ENCODE measurements at places on chromosomes 11 and 22. TPM values are rescaled to one million over a fixed set of nuclear protein-coding genes. Genes with fewer than 3 reads are reported as not detected.

DNA sequence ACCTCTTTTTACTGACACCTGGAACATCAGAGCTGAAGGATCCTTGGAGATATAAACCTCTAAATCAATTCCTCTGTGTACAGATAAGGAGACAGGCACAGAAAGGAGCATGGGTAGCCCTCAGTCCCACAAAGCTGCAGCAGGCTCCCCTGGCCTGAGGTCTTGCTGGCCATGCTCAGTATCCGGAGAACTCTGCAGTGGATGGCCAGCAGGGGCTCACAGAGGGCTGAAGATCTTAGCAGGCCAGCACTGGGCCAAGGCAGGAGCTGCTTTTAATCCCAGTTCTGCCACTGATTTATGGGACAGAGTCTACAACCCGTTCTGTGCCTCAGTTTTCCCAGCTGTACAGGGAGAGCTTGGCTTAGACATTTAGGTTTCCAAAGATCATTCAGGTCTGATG is 52.6 kb upstream of the LRRC32 start:
- no peak for DNase-seq

- no peak for DNase-seq
Measured at GRCh38 chr11:92295175-92296137, 70.8 kb downstream of the FAT3 start.

The PNPLA3 gene
- 2.9 TPM for polyA plus RNA-seq

- peak; percentile 14 for DNase-seq
Measured at GRCh38 chr11:93063086-93063485, 93.6 kb downstream of the MTNR1B start.

The TENM4 gene
- polyA plus RNA-seq = 26.5 TPM

DNA sequence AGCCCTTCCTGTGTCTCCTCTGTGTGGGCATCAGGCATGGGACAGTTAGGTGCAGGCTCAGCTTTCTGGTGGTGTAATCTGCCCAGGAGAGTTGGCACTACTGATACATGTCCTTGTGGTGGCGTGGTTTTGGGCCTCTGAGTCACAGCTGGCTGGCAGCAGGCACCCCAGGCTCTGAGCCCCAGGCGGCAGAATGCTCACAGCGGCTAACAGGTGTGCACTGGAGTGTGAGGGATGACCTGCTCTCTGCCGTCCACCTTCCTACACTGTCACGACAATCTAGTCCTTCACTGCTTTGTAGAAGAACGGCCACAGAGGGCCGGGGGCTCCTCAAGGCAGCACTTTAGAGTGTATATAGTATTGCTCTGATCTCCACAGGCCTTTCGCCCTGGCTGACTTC is 100.3 kb upstream of the PITPNB start:
- no peak for DNase-seq

The PAMR1 gene
- polyA plus RNA-seq = 9.4 TPM

GRCh38 chr11:93196816-93197379 is 893 bp downstream of the SLC36A4 start:
- DNase-seq = no peak

DNA sequence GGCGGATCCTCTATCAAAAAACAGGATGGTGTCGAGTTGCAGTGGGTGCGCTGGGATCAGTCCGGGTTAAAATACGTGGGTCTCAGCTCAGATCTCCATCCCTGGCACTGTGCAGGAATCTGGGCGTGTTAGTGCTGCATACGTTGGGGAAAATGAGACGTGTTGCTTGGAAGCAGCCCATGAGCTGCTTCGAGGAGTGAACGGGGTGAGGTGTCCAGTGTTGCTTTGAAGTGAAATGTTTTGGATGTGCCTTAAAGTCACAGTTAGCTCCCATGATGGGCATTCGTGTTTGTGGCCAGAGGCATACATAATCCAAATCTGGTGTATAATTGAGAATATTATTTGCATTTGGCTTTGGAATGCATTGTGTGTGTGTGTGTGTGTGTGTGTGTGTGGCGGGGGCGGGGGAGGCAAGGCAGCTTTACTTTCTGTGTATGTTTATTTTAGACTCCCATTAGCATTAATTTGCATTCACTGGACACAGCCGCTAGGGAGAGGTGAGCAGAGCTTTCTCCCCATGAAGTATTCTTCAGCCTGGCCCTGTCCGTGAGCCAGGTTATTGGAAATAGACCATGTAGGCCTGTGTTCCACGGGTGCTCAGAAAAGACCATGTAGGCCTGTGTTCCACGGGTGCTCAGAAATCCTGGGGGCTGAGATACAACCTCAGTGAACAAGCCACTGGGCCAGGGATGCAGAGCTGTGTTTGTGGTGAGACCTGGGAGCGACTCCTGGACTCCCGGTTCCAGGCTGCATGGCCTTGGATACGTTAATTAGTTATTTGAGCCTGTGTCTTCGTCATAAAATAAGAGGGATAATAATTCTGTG is 134.6 kb downstream of the ST3GAL4 start:
- no peak for DNase-seq
